ENCODE measurements at places on chromosomes 7 and 10.

DNA sequence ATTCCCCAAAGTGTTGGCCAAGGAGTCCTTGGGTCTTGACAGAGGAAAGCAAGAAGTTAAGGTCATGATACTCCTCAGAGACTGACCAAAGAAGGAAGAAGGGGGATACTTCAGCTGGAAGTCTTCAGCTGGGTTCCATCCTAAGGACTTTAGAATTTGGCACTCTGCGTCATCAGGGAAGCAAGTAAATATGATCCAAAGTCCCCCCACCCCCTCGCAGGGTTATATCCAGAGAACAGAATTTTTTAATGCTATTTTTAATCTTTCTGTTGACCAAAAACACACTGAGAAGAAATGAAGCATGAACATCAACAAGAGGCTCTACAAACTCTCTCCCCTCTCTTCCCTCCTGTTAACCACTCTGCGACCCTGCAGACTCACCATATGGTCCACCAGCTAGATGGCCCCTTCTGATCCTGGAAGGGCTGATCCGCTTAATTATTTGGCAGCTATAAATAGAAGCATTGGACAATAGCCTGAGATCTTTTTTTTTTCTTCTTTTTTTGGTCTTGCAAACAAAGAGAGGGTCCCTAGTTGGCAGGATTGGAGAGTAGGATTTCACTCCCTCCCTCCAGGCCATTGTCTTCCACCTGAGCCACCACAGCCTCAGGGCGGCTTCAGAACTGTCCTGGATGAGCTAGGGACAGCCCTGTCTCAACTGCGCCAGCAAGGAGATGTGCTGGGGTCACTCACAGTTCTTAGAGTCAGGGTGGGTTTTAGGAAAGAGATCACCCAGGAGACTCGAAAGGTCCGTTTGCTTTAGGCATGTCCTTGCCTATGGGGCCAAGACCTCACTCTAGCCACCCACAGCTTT is 196.0 kb downstream of the KCNMA1 start:
- DNase-seq = no peak

GRCh38 chr7:51016546-51016945 is 233.8 kb upstream of the GRB10 start:
- DNase-seq = no peak

DNA sequence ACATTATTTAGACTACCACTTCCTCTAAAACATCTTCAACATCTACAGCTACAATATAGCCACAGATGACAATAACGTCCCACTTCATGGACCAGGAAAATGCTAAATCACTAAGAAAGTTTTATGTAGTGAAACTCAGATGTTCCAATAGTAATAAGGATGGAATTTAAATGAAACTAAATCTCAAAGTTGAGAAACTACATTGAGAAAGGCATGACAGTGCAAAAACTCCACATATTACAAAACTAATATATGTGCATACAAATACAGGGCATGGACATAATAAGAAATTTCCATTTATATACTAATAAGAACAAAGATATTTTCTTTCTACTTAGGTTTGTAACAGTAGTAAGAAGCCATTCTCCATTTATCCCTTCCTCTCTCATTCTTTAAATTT is 31.1 kb downstream of the POT1 start:
- no peak for DNase-seq

GRCh38 chr10:103083977-103084320 is 109.1 kb downstream of the NT5C2 start:
- no peak for DNase-seq

Measured in GM20000 (cell line).